ENCODE measurements at places on chromosomes 16 and 17.

GRCh38 chr17:34166352-34166751 is 88.7 kb upstream of the CCL2 start:
- no peak for DNase-seq

DNA sequence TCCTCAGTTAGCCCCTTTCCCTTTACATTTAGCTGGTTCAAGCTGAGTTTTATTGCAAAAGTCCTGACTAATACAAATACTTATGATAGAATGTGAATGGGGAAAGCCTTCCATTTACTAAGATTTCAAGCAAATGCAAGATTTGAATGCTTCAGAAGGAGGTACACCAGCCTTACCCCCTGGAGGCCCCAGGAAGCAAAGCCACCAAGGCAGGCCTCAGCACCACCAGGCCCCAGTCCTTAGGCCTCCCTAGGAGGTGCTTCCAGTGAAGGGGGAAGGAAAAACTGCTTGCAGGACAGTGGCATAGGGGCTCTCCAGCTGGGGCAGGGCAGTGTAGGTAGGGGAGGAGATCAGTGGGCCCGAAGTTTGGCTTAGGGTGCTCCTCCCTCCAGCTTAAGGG is 7.3 kb upstream of the PRPSAP2 start:
- DNase-seq, result no peak

DNA sequence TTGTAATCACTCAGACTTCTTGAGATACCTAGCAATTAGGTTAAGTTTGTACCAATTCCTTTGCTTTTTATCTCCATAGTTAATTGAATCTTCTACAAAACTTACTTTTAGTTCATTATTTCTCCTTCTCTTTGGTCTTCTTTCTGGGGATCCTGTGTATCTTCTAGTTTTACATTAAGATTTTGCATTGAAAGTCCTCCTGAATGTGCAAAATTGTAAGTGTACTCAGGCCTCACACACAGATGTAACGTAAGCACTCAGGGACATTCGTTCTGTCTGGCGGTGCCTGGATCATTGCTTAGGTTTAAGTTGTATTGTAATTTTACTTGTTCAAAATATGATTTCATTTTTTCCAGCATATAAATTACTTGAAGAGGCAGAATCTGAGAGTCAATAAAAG is 222.6 kb upstream of the CPHXL start:
- no peak for DNase-seq

GRCh38 chr16:53511403-53512280 is 8.6 kb upstream of the AKTIP start:
- DNase-seq, result no peak

- no peak for DNase-seq
Measured at GRCh38 chr17:43536236-43536992, 9.7 kb downstream of the ETV4 start.

GRCh38 chr17:75295201-75296158 is 6.2 kb upstream of the SLC25A19 start:
- no peak for DNase-seq

Measured in stimulated activated CD4-positive, alpha-beta T cell treated with anti-CD3 and anti-CD28 coated beads, TNF-alpha, amount 100 ng/mL, for 4 hours (primary cell).